ENCODE measurements at places on chromosomes 5 and 9.

- no peak for DNase-seq
These were observed 54.0 kb upstream of the SPATA31D4 start for GRCh38 chr9:81874250-81874649.

GRCh38 chr5:163458778-163459385 lies 1.0 kb downstream of the NUDCD2 start:
- DNase-seq = no peak

DNA sequence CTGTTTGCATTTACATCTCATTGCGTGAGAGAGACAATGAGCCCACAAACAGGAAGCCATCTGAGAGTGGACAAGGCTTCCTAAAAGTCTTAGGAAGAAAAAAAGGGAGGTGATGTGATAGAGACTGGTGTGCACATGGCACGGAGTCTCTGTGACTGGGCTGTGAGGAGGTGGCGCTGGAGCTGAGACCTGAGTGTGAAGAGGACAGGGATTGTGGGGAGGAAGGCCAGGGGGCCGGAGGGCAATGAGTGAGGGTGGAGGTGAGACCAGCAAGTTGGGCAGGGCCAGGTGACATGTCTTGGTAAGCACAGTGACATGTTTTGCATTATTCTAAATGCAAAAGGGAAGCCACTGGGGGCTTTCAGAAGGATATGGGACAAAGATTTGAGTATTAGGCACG lies 45.0 kb downstream of the TSPAN17 start:
- DNase-seq = no peak

- no peak for DNase-seq
These were observed 41.6 kb downstream of the ADAMTS12 start for GRCh38 chr5:33850100-33850594.

DNA sequence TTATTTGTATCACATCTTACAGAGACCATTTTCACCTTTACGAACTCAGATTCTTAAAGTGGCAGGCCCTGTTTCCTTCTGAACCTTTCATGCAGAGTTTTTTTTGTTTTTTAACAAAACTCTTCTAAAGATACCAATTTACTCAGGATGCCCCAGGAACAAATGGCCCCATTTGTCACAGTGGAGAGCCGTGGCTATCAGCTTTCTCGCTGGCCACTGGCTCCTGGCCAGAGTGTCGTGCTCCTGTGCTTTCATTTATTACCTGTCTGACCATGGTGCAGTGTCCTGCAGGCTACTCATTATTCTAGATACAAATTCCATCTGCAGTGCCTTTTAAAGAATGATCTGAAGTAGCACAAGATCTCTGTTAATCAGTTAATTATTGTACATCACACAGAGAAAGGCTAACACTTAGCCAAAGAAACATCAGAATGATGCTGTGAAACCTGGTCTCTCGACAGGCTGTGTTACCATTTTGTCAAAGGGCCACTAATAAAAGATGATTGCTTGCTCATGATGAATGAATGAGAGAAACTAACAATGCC lies 27.8 kb downstream of the ADRA1B start:
- no peak for DNase-seq

- DNase-seq = no peak
These were observed 32.1 kb downstream of the PRKACG start for GRCh38 chr9:68981789-68982188.

DNA sequence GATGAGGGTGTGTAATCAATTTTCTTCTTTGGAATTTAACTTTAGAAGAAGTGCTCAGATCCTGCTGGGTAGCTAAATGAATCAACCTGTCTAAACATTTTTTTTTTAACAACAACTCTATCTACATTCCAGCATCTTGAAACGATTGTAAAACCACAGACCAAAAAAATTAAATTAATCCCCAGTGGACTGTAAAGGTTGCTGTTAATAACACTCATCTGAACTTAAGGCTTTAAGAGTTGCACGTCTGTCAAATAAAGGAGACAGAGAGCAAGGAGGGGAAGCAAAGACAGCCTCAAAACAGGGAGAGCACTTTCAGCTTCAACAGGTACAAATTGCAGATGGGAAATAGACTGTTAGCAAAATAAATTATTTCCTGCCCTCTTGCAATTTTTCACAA lies 548.5 kb downstream of the DTWD2 start:
- DNase-seq = no peak

DNA sequence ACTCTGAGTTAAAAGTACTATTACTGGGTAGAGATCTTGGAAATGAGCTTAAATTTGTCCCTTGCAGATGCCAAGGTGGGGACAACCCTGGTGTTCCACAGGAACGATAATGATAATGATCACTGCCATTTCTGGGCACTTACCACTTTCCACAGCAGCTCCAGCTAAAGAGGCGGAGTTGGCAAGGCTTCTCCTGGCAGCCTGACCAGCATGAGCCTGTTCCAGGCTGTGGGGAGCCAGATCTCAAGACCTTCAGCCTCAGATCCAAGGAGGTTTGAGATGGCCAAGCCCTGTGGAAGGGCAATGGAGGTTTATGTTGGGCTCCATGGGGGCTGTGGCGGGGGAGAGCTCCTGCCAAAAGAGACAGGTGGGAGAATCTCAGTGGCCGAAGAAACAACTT lies 244.9 kb upstream of the MVB12B start:
- DNase-seq = no peak

GRCh38 chr5:178230879-178231538 lies 1.6 kb downstream of the PHYKPL start:
- DNase-seq = no peak

GRCh38 chr5:103472830-103473229 lies 89.8 kb downstream of the NUDT12 start:
- no peak for DNase-seq

GRCh38 chr9:89430995-89431394 lies 66.9 kb downstream of the SEMA4D start:
- DNase-seq = no peak

- DNase-seq = no peak
These were observed 52.5 kb downstream of the SPOCK1 start for GRCh38 chr5:137446615-137447014.

GRCh38 chr5:158820891-158821290 lies 278.8 kb downstream of the EBF1 start:
- DNase-seq = no peak

- peak; percentile 12 for DNase-seq
These were observed 3.0 kb downstream of the NUDT2 start for GRCh38 chr9:34332076-34332964.

GRCh38 chr9:109411069-109411761 lies 86.9 kb downstream of the PTPN3 start:
- DNase-seq = no peak

- no peak for DNase-seq
These were observed 34.3 kb upstream of the CRB2 start for GRCh38 chr9:123321616-123322272.

GRCh38 chr9:89600831-89601230 lies 4.0 kb upstream of the GADD45G start:
- no peak for DNase-seq

GRCh38 chr5:72940082-72940481 lies 15.8 kb upstream of the FCHO2 start:
- no peak for DNase-seq

DNA sequence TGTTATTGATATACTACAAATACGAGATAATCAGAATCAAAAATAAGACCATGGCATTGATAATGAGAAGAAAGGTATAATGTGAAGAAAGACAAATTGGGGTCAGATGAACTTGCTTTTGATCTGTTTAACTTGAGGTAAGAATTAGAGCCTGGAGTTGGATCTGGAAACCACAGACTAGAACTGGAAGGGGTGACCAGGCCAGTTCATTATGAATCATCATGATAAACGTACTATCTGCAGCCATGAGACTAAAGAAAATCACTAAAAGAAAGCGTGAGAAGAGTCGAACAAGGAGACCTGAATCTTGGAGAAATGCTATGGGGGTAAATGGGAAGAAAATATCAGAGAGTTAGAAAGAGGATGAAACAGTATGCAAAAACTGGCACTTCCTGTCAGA lies 967.5 kb downstream of the NR2F1-AS1 start:
- no peak for DNase-seq

DNA sequence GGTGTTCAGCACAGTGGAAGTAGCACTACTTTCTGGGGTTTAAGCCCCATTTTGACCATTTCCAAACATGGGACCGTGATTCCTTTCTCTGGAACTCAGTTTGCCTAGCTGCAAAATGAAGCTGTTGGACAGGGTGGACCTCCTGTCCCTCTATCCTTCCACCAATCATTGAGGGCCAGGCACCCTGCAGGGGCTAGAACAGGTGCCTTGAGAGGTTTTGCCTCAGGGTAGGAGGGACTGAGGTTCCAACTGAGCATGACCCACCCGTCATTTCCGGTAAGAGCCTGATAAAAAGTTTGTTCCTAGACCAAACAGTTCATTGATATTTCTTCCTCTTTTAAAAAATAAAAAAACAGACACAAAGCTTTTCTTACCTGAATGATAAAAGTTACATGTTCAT lies 116.5 kb downstream of the MVB12B start:
- DNase-seq = no peak

GRCh38 chr9:93648181-93648580 lies 71.8 kb downstream of the PHF2 start:
- no peak for DNase-seq

GRCh38 chr5:2193142-2193541 lies 310.4 kb upstream of the IRX4 start:
- DNase-seq = no peak

GRCh38 chr5:174252121-174252520 lies 206.6 kb downstream of the NSG2 start:
- DNase-seq = no peak

GRCh38 chr5:2110137-2110933 lies 227.6 kb upstream of the IRX4 start:
- DNase-seq = no peak

DNA sequence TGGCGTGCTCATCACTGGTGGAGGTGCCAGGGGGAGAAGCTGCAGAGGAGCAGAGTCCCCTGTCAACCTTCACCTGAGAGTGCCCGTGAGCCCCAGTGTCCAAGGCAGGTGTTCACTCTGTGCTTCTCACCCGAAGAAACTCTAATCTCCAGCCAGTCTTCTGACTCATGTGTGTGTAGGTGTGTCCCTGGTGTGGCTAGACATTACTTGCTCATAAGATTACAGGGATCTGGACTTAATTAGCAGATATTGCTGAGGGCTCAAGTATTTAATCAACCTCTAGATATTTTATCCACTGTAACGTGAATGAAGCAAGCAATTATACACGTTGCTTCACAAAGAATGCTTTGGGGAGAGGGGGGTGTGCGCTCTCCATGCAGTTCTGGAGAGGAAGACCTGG lies 72.5 kb downstream of the MED10 start:
- no peak for DNase-seq

- no peak for DNase-seq
These were observed 4.0 kb downstream of the RNF183 start for GRCh38 chr9:113298924-113299770.

- peak; percentile 70 for DNase-seq
These were observed 2.8 kb upstream of the PLK2 start for GRCh38 chr5:58462623-58463230.

GRCh38 chr9:24090566-24090965 lies 264.5 kb upstream of the ELAVL2 start:
- no peak for DNase-seq

- no peak for DNase-seq
These were observed 101.4 kb downstream of the LHFPL2 start for GRCh38 chr5:78547183-78547582.

GRCh38 chr5:69517763-69518212 lies 25.2 kb downstream of the OCLN start:
- no peak for DNase-seq

GRCh38 chr5:95907067-95907705 lies 54.5 kb downstream of the ELL2 start:
- no peak for DNase-seq

DNA sequence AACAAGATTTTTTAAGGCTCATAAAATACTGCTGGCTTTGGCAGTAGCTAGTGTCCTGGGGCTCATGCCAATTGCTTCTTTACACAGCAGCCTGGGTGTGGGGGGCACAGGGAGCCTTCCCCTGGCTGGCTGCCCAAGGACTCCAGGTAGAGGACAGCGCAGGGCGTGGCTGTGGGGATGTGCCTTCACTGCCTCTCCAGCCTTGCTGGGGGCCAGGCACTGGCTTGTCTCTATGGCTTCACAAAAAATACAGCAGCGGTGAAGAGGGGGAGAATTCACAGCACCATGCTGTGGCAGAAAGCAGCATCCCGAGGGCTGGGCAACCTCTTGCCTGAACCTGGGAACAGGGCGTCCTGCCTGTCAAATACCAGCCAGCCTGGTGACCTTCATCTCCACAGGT lies 57.4 kb downstream of the DAP start:
- DNase-seq = no peak

- DNase-seq = no peak
These were observed 77.8 kb upstream of the RAPGEF1 start for GRCh38 chr9:131817627-131818026.

- DNase-seq = no peak
These were observed 97.5 kb upstream of the FCN2 start for GRCh38 chr9:134782921-134783698.

DNA sequence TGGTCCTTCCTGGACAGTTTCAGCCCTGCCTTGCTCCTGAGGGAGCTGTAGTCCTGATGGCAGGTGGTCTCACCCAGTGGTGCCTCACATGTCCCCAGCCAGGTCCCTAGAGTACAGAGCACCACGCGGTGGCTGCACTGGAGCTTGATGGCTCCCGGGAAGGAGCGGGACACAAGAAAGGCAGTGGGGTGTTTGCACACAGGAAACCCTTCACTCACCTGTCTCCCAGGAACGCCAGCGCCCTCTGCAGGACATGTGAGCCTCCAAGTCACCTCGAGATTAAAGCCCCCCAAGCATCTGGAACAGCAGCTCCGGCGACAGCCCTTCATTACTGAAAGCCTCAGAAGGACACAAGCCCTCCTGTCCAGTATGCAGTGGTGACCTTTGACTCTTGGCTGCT lies 19.9 kb upstream of the TMEM250 start:
- no peak for DNase-seq

- DNase-seq = no peak
These were observed 46.7 kb downstream of the PSD2 start for GRCh38 chr5:139842321-139842720.
